ENCODE measurements at places on chromosomes 4 and X.
A peak's percentile ranks its signal among the peaks of the same experiment; 100 is the strongest.

GRCh38 chr4:120281581-120281980, 214.9 kb upstream of the MAD2L1 start:
- DNase-seq: no peak

DNA sequence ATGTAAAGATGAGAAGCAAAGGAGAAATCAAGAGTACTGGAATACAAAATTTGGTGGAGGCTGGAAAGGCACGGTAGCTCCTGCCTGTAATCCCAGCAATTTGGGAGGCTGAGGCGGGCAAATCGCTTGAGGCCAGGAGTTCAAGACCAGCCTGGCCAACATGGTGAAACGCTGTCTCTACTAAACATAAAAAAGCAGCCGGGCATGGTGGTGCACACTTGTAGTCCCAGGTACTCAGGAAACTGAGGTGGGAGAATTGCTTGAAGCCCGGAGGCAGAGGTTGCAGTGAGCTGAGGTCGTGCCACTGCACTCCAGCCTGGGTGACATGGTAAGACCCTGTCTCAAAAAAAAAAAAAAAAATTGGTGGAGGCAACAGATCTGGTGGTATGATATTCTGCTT, 1086.0 kb downstream of the NLGN4X start:
- DNase-seq: no peak

DNA sequence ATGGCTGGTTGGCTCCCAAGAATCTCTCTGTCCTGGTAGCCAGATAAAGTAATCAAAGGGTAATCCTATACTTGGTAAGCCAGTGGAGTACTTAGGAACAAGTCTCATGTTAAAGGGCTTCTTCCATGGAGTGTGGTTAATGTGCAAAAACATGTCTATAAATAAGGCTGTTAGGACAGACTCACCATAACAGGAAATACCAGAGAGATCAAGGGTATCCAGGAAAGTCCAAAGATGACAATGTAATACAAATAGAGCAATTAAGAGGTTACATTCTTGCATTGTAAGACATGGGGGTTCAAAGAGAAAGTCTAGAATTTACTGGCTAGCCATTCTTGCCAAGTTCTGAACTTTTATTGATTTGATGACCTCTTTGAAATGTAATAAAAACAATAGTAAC, 61.9 kb upstream of the ZCCHC13 start:
- DNase-seq: peak; percentile 63

DNA sequence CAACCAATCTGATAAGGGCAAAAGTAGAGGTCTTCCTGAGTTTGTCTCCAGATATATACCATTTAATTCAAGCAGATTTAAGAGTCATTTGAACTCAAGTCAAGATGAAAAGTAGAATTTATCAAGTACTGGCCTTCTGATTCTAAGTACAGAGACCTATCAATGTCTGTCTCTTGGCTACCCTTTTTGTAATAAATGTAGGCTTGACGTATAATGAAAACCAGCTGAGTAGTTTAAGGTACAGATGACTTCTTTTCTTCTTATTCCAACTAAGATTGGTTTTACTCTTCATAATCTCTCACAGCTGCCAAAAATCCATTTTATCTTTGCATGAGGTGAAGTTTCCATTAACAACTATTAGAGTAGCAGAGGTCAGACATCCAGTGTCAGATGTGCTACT, 867.6 kb downstream of the FAT4 start:
- no peak for DNase-seq

DNA sequence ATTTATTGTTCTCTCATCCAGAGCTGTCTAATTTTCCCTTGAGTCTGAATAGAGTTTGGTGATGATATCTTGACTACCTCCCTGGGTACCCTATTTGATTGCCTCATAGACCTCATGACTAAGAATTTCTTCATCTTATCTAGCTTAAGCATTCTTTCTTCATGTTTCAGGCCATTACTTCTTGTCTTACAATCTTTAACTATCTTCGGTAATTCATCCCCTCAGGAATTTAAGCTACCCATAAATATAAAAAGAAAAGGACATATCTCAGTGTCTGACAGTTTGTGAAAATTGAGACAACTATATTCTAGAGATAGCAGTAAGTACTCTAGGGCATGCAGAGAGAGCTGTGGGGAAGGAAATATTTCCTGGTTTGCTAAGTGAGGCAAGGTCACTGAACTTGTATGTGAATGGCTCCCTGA, 466.1 kb upstream of the GRID2 start:
- peak; percentile 85 for DNase-seq

GRCh38 chrX:80174925-80175574, 160.5 kb downstream of the TBX22 start:
- peak; percentile 85 for DNase-seq

DNA sequence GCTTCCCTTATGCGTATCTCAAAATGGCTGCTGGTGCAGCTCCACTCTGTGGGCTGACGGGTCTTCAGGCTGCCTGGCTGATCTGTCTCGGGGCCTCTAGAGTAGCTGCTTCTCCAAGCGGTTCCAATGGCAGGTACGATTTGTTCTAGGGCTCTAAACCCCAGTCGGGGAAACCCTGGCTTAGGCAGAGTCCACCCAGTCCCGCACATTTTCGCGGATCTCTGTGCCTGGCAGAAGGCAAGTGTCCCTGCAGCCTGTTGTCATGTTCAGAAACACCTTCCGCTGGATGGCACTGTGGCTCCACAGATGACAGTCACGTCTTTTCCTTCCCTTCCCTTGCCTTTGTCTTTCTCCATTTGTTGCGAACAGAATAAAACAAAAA, 54.4 kb downstream of the NBDY start:
- DNase-seq: peak; percentile 89

DNA sequence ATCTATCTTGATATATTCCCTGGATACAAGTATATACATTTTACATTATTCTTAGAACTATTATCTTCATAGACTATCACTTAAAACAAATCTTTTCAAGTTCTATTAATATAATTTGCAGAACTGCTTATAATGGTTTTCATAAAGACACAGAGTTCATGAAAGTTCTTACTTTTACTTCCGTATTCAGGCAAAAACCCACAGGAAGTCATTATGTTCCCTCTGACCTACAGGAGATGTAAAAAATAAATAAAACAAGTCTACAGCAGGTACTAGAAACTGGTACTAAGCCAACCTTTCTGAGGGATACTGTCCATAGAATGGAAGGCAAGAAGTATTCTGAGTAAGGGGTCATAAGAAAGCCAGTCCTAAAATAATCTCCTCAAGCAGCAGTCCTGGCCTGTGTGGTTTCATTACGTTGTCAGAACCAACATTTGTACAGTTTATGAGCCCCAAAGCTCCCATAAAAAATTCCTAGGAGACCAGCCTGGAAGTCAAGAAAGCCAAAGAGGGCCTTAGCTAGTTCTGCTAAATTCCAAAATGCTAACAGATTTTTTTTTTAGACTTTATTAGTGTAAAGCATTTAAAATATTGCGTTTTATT, 68.6 kb downstream of the CAMK2D start:
- no peak for DNase-seq

- DNase-seq: peak; percentile 93
Observed at GRCh38 chr4:123361195-123361861, 35.3 kb upstream of the SPRY1 start.

- DNase-seq: no peak
Observed at GRCh38 chrX:34279866-34280560, 147.9 kb upstream of the FAM47A start.

GRCh38 chrX:78754917-78755316, 7.4 kb downstream of the LPAR4 start:
- DNase-seq: no peak

DNA sequence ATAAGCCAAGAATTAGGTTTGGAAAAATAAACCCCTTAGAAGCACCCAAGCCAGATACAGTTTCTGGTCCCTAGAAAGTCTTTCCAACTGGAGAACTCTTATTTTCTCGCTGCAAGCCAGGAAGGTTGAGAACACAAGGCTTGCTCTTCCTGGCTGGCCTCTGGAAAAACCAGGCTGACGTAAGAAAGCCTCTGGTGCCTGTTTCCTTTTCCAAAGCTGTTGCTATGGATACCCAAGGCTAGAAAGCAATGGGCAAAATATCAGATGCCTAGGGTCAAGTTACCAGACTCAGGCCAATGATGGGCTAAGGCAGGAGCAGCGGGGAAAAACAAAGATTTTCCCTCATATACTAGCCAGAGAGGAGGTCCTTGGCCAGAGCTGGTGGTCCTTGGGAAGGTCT, 281.6 kb downstream of the KLHL13 start:
- no peak for DNase-seq

- no peak for DNase-seq
Observed at GRCh38 chr4:69069085-69069484, 27.2 kb upstream of the UGT2B7 start.

- DNase-seq: no peak
Observed at GRCh38 chrX:154057791-154058190, 38.1 kb upstream of the IRAK1 start.

DNA sequence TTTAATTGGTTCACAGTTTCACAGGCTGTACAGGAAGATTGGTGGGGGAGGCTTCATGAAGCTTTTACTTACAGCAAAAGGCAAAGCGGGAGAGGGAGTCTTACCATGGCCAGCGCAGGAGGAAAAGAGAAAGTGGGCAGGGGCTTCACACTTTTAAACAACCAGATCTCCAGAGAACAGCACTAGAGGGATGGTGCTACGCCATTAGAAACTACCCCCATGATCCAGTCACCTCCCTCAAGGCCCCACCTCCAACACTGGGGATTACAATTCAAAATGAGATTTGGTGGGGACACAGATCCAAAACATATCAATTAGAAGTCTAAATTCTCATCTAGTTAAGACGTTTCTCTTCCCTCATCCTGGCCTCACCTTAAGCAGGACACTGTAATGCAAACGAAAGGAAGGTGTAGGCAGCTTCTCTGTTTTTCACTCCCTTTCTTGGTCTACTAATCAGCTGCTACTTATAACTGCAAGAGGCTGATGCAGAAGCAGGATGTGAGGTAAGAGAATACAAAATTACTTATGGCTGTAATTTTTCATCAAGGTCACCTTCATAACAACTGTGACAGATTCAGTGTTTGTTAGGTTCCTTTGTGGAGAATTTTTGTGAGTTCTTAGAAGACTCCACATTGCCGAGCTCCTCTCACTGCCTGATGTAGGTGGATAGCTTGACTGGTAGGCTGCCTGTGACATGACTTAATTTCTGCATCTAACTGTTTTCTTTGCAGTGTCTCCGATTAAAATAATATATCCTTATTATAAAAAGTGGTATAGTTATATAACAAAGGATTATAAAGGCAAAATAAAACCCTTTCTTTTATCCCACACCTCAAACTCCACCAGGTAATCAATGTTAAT, 255.1 kb downstream of the IL15 start:
- no peak for DNase-seq

DNA sequence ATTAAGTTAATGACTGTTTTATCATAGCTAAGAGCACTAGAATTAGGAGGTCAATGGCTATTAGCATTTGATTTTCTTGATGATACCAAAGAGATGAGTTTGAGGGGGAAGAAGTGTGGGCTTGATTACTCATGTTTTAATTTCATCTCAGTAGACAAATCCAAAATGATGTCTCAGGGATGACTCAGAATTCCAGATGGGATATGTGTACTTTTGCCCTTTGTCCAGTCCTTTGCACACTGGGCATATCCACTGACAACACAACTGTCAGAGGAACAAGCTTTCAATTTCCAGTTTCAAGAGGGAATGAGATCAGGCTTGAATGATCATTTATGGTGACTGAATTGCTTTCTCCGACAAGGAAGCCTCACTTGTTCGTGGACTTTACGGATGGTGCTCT, 325.3 kb upstream of the FTHL17 start:
- DNase-seq: no peak

- DNase-seq: peak; percentile 61
Observed at GRCh38 chrX:19127649-19128168, 5.4 kb upstream of the ADGRG2 start.

DNA sequence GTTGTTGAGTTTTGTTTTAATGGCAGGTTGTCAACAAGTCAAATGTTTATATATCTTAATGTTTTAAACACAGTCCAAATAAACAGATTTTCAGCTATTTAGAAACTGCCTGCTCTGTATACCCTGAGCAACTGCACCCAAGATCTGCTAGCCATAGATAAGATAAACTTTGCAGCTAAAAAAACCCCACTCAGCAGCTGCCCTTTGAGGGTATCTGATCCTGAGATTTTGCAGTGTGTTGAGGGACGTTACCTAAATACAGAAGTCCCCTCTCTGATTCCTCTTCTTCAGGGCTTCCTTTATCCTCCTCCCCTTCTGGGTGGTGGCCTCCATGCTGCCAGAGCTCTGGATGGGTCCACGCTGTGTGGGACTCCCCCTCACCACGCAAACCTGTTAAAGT, 11.0 kb upstream of the FGG start:
- no peak for DNase-seq

GRCh38 chr4:1822568-1823544, 29.8 kb downstream of the FGFR3 start:
- DNase-seq: no peak

- peak; percentile 66 for DNase-seq
Observed at GRCh38 chrX:12814420-12814819, 23.2 kb downstream of the PRPS2 start.

DNA sequence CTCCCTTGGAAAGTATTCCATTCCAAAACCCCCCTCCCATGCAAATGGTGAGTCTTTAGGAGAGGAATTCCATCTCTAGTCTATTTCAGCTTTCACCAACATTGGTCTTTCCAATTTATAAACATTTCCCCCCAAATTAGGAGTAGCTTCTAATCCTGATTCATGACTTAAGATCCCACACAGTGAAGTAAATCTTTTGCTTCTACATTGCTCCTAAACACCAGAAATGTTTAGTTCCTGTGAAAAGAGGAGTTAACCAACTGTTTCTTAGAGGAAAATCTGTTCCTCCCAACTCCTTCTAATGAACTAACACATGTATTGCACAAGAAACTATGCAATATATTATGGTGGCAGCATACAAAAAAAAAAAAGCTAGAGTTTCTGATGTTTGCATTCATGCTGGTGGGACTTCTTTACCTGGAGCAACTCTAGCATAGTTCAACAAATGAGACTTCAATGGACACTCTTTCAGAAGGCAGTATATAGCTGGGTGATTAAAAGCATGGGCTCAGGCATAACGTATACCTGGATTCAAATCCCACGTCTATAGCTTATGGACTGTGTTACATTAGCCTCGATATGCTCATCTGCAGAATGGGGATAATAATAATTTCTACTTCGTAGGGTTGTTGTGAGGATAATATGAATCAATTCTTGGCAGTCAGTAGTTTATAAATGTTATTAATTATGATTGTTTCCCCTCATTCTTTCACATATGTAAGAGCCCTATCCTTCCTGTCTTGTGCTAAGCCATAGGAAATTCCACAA, 131.6 kb upstream of the TMEM164 start:
- no peak for DNase-seq

DNA sequence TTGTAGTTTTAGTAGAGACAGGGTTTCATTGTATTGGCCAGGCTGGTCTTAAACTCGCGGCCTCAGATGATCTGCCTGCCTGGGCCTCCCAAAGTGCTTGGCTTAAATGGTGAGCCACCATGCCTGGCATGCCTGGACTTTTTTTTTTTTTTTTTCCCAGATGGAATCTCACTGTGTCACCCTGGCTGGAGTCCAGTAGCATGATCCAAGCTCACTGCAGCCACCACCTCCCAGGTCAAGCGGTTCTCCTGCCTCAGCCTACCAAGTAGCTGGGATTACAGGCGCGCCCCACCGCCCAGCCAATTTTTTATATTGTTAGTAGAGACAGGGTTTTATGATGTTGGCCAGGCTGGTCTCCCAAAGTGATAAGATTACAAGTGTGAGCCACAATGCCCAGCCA, 8.4 kb downstream of the UBE2K start:
- peak; percentile 88 for DNase-seq
